ENCODE measurements at places on chromosomes 11 and 22. TPM values are rescaled to one million over a fixed set of nuclear protein-coding genes. Genes with fewer than 3 reads are reported as not detected.

DNA sequence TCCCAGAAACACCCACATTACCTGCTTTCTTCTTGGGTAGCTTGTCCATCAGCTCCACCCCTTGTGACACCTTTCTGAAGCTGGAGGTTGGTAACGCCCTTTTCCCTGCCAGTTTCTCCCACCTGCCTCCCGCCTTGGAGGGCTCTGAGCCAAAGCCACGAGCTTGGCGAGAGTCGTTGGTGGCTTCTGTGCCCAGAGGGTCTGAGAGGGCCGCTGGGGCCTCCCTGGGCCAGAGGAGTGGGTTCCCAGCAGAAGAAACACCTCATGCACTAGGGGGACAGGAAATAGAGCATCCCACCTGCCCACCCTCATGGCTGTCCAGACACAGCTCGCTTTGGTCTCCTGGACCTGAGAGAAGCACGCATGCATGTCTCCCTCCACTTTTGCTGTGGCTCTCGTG is 37.9 kb downstream of the B3GAT1 start:
- no peak for DNase-seq

DNA sequence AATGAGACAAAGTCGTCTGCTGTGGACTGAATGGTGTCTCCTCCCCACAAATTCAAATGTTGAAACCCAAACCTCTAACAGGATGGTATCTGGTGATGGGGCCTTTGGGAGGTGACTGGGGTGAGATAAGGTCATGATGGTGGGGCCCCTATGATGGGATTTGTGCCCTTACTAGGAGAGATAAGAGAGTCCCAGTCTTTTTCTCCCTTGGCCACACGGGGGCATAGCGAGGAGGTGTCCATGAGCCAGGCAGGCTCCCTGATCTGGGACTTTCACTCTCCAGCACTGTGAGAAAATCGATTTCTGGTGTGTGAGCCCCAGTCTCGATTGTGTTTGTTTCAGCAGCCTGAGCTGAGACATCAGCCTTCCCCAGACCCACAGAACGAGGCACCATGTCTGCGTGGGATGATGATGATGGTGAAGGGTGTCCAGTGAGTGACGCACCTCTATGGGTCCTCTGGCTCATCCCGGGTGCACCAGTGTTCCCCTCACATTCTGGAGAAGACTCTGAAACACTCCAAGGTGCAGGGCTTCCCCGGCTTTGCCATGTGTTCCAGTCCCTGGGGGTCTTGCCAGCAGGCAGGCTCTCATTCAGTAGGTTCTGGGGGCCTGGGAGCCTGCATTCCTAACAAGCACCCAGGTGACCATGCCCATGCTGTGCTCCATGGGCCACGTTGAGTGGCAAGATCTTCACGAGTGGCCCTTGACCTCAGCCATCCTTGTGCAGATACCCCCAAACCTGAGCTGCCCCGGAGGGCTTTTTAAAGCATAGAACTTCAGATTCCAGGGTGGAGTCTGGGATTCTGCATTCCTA is 363.0 kb downstream of the CTTN start:
- no peak for DNase-seq

DNA sequence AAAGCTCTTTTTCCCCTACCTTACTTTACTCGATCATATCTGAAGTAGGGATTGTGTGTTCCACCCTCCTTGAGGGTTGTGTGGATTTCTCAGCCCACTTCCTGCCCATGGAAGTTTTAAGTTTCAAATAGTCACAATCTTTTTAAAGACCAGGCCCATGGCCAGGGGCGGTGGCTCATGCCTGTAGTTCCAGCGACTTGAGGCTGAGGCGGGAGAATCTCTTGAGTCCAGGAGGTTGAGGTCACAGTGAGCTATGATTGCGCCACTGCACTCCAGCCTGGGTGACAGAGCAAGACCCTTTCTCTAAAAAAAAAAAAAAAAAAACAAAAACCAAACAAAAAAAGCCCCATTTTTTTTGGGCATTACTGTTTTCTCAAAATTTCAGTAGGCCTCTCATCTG is 36.3 kb upstream of the LRRC10B start:
- no peak for DNase-seq

- DNase-seq: no peak
Observed at GRCh38 chr11:78927511-78927910, 352.8 kb upstream of the NARS2 start.

GRCh38 chr11:100760744-100761143 is 73.7 kb downstream of the ARHGAP42 start:
- no peak for DNase-seq

- peak; percentile 49 for DNase-seq
Observed at GRCh38 chr11:22976146-22976545, 115.9 kb upstream of the CCDC179 start.

DNA sequence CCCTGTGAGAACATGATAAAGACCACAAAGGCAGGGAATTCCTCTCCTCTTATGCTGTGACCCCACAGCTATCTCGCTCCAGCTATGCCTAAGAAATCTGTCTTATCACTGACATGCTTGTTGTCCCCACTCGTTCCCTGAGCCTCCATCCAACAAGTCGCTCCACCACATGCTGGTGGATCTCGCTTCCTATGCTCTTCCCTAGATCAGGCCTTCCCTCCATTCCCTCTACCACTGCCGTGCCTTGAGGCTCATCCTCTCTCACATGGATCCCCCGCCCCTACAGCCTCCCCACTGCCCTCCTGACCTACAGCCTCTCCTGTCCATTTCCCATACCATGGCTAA is 1.4 kb upstream of the DGAT2 start:
- no peak for DNase-seq

Gene SPTBN2
- 0.87 TPM for total RNA-seq

Gene OR10D3
- not detected for total RNA-seq
